ENCODE measurements at places on chromosomes 7 and 10. TPM values are rescaled to one million over a fixed set of nuclear protein-coding genes. Genes with fewer than 3 reads are reported as not detected.

- DNase-seq, result no peak
These were observed 3.9 kb downstream of the CASD1 start for GRCh38 chr7:94513565-94513860.

GRCh38 chr7:3371601-3372000 is 70.5 kb downstream of the SDK1 start:
- no peak for DNase-seq

GRCh38 chr7:98352621-98353020 is 48.3 kb downstream of the BAIAP2L1 start:
- DNase-seq, result no peak

SUPV3L1 gene
- total RNA-seq, result 31.7 TPM

DNA sequence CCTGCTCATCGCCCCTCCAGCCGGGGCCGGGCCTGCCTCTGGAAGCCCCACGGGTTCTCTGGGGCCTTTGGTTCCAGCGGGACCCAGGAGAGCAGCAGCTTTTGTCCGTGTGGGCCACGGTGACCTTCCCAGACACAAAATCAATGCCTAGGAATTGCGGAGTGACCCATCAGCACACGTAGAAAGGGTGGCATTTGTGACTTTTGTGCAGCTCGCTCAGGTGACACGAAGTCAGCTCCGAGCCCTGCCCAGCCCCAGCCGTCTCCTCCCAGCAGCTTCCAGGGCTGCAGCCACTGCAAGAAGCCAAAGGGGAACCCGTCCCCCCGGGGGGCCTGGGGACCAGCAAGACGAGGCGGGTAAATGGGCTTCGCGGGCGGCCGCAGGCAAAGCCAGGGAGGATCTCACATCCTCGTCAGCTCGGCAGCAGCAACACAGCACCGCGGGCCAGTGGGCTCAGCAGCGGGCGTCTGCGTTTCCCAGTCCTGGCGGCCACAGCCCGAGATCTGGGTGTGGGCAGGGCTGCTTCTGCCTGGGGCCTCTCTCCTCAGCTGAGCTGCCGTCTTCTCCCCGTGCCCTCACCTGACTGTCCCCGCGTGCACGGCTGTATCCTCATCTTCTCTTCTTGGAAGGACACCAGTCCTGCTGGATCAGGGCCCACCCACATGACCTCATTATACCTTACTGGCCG is 88.5 kb downstream of the PAXIP1 start:
- no peak for DNase-seq

CYP2E1 gene
- total RNA-seq, result 7.7 TPM

- DNase-seq, result no peak
These were observed 214.9 kb upstream of the TCF7L2 start for GRCh38 chr10:112735041-112735695.

GRM3 gene
- not detected for total RNA-seq

SLC29A3 gene
- 11.7 TPM for total RNA-seq

IGFBP1 gene
- 3.0 TPM for total RNA-seq

GRCh38 chr7:83824214-83824613 is 175.3 kb upstream of the SEMA3E start:
- DNase-seq, result no peak

ADCK2 gene
- 37.6 TPM for total RNA-seq

TMEM168 gene
- total RNA-seq, result 11.6 TPM

- DNase-seq, result no peak
These were observed 21.0 kb upstream of the FIS1 start for GRCh38 chr7:101265622-101266516.

DPYSL4 gene
- 15.0 TPM for total RNA-seq

DNA sequence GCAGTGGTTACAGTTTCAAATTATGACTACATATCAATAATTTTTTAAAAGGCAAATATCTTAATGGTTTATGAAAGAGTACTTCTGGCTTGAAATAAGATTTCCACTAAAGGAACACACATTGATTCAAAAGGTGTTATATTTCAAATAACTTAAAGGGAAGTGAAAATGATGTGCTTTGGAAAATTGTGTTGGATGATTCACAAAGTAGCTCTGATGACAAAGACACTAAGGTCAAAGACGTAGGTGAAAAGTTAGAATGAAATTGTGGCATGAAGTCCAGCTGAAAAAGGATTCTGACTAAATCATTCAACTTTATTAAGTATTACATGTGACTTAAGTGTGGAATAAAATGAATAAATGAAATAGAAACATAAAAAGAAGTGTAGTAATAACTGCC is 20.8 kb upstream of the OR2A5 start:
- no peak for DNase-seq

DNA sequence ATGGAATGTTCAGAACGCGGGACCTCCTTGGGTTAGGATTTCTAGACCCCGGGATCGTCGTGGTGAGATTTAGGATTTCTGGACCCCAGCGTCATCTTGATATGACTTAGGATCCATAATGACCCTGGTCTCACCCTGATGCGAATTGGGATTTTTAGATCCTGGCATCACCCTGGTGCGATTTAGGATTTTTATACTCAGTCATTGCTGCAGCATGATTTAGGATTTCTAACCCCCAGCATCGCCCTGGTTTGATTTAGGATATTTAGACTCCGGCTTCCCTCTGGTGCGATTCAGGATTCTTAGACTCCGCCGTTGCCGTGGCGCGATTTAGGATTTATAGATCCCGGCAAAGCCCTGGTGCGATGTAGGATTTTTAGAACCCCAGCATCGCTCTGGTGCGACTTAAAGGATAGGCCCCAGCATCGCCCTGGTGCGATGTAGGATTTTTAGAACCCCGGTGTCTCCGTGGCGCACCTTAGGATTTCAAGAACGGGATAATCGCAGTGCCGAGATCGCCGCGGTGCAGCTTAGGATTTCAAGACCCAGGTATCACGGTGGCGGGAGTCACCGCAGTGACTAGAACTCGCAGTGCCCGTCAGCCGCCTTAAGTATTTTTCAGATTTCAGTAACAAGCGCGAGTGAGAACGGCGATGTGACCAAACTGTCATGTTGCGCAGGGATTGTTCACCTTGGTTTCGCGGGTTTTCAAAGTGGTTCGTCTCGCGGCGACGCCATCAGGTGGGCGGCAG is 814 bp downstream of the MEST start:
- DNase-seq, result no peak

- DNase-seq, result no peak
These were observed 51.7 kb downstream of the VOPP1 start for GRCh38 chr7:55520426-55521140.

- DNase-seq, result peak; percentile 13
These were observed 687.8 kb downstream of the IPMK start for GRCh38 chr10:57579926-57580325.

GRCh38 chr10:30219971-30220751 is 128.9 kb downstream of the MTPAP start:
- DNase-seq, result peak; percentile 4

PKD2L1 gene
- total RNA-seq, result 0.44 TPM

DNA sequence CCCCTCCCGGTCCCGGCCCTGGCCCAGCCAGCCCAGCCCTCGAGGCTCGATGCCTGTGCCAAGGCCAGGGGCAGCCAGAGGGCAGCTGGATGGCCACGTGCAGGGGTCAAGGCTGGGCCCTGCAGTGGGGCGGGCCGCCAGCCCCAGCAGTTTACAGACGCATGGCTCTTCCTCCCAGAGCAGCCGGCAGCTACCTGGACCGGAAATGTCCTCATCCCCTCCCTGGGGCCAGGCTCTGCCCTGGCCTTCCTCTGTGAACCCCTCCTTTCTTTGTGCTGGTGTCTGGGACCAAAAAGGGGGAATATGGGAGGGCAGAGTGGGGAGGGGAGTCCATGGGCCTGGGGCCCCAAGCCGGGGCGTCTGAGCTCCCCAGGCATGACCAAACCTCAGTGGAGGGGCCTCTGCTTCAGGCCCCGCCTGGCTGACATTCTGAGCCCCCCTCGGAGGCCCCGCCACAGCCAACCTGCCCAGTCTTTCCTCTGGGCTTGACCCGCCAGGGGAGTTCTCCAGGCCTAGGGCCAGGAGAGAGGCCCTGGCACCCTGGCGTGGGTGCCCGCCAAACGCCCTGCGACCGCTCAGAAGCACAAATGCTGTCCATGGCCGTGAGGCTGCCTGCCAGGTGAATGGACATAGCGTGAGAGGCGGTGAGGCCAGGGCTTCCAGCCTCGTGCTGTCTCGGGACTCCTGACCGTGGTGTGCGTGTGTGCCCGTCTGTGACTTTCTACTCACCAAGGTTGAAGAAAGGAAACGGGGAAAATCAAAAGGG is 24.7 kb upstream of the AMZ1 start:
- no peak for DNase-seq

GRIFIN gene
- not detected for total RNA-seq

GRK5 gene
- 163 TPM for total RNA-seq

- no peak for DNase-seq
These were observed 9.9 kb downstream of the FAM204A start for GRCh38 chr10:118332236-118332635.

- DNase-seq, result no peak
These were observed 71.4 kb downstream of the CUZD1 start for GRCh38 chr10:122774231-122774630.
